ENCODE measurements at places on chromosomes 7 and 10.

DNA sequence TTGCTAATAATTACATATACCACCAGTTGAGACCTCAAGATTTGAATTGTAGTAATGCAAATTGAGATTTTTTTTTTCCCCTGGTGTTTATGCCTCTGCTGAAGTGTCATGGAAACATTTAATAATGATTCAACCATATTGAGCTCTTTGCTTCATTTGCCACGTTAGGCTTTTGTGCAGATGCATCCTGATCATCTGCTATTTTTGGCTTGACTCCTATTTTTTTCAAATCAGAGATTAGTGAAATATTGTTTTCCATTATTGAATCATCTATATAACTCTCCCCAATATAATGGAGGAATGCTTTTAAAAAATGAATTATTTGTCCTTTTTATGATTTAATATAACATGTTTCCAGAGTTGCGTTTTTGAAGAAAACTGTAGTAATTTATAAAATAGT, 115.1 kb downstream of the SRI start:
- no peak for DNase-seq

DNA sequence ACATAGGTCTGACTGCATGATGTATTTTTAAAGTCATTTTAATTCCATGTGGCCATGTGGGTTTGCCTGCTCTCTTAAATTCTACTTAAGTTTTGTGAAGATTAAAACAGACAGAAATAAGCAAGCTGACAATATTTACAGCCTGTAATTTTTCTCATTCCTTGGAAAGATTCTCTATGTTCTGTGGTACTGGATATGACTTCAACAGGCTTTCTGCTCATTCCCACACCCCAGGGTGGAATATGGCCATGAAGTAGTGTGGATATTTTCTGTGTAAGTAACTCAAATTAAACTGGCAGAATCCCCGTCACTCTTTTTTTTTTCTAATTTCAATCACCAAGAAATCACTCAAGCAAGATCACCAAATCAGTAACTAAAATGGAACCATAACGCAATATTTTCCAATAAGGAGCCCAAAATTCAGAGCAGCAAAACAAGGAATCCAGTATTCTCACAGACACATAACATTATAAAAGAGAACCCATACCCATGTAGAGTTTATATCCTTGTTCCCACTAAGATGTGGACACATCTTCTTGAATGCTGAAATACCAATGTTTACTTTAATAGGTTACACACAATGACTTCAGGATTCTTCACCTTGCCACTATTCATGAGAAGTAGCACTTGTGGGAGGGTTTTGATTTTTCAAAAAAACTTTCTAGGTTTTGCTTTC, 5.7 kb downstream of the HOXA5 start:
- DNase-seq = no peak

GRCh38 chr7:12385364-12385786, 18.3 kb downstream of the VWDE start:
- DNase-seq = no peak

GRCh38 chr10:129713659-129714265, 246.7 kb downstream of the MGMT start:
- DNase-seq = no peak

- no peak for DNase-seq
Observed at GRCh38 chr10:20855398-20856038, 41.6 kb downstream of the NEBL start.

DNA sequence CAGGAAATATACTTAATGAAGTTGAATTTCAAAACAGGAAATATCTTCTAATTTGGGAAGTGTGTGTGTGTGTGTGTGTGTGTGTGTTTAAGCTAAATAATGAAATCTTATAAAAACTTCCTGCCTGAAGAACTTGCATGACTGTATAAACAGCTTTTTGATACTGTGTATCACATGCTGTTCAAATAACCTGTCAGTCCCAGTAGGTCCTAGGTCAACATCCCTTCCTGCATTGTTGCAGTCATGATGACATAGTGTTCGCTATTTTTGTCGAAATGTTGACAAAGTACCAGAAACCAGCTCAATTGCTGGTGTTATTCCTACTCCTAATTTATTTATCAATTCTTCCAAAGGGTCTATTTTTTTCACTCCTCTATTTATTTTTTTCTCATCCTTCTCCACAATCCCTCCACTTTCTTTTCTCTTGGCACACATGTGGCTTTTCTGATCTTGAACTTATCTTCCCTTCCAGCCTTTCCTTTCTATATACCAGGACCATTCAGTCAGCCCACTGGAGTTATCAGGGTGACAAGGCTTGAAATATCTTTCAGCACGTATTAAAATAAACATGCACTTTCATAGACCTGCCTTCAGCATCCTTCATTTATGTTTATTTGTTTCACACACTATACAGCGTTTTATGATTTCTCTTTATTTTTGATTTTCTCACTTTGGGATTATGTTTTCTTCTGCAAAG, 115.8 kb downstream of the PLXDC2 start:
- DNase-seq = no peak

DNA sequence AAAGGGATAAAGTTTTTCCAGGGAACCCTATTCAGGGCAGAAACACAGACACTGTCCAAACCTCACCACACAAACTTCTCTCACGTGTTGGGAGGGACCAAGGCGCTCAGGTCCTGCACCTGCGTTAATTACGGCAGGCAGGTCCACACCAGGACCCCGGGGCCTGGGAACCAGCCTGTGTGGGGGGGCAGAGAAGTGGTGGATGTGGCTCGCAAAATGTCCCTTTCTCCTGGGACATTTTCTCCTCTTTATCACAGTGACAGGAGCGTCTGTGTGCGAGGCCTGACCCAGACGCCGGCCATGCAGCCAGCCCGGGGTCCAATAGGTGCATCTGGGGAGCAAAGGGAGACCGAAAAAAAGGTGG, 73.4 kb upstream of the ZNF722 start:
- no peak for DNase-seq

DNA sequence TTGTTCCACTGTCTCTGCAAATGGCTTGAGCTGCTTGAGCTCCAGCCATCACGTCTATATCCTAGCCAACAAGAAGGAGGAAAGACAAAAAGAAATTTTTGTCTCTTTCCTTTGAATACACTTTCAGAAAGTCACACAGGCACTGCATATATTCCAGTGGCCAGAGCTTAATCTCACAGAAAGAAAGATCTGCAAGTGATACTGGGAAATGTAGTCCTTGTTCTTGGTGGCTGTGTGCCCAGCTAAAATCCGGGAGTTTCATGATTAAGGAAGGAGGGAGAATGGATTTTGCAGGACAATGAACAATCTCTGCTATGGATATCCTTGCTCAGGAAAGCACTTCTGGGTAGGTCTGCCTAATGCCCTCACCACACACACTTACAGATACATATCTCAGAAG, 19.5 kb upstream of the DLG5 start:
- no peak for DNase-seq

DNA sequence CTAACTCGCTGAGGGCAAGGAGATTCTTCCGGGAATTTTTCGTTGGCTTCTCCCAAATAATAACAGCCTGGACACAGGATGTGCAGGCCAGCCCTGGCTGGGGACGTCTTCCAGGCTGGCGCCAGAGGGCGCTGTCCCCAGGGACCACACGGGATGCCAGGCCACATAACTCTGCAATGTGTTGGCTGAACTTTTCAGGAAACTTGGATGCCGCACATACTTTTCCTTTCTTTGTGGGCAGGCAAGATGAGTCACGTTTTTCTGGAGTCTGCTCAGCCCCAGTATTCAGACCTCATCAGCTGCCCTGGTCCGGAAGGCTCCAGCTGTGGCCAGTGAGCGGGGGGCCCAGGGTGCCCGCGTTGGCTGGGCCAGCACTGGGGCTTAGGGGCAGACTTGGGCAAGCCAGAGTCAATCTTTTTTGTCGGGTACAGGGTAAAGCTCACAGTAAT, 122.7 kb downstream of the PRKAG2 start:
- no peak for DNase-seq

DNA sequence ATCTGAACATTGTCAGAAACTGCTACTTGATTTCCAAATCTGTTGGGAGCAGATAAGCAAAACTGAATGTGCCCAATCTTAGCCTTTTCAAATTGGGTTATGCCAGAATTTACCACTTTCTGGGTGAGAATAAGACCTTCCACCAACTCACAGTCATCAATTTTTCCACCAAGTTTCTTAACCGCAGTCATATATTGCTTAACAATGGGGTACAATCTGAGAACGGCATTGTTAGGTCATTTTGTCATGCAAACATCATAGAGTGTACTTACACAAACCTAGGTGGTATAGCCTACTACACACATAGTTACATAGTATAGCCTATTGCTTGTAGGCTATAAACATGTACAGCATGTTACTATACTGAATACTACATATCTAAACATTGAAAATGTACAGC, 16.0 kb downstream of the MRPS33 start:
- DNase-seq = no peak

- no peak for DNase-seq
Observed at GRCh38 chr10:90806677-90807076, 51.2 kb downstream of the HTR7 start.

GRCh38 chr10:111558211-111558610, 481.4 kb downstream of the ADRA2A start:
- DNase-seq = no peak

DNA sequence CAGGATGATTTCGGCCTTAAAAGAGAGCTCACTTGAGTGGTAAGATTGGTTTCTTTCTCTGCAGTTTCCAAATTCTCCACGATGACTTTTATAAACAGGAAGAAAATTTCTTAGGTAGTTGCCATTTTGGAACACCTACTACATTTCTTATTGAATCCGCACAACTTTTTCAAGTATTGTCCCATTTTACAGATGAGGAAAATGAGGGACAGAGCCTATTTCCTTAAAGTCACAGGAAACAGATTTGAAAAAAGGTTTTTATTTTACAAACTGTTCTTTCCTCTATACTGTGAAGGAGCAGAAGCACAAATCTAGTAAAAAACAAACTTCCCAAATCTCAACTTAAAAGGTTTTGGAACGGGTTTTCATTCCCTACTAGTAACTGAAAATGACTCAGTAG, 2.7 kb downstream of the YWHAG start:
- no peak for DNase-seq

- no peak for DNase-seq
Observed at GRCh38 chr7:32539366-32539765, 44.1 kb downstream of the AVL9 start.

Data from activated CD4-positive, alpha-beta T cell treated with anti-CD3 and anti-CD28 coated beads, Interleukin-2, amount 50 U/mL, for 4 hours (primary cell).